HFFc6 (cell line): ENCODE measurements at places on chromosomes 16 and 17. TPM values are rescaled to one million over a fixed set of nuclear protein-coding genes. Genes with fewer than 3 reads are reported as not detected.

GRCh38 chr17:27349540-27350021 is 55.7 kb downstream of the WSB1 start:
- DNase-seq = no peak

Gene ZNF750
- not detected in 3 replicates for total RNA-seq

DNA sequence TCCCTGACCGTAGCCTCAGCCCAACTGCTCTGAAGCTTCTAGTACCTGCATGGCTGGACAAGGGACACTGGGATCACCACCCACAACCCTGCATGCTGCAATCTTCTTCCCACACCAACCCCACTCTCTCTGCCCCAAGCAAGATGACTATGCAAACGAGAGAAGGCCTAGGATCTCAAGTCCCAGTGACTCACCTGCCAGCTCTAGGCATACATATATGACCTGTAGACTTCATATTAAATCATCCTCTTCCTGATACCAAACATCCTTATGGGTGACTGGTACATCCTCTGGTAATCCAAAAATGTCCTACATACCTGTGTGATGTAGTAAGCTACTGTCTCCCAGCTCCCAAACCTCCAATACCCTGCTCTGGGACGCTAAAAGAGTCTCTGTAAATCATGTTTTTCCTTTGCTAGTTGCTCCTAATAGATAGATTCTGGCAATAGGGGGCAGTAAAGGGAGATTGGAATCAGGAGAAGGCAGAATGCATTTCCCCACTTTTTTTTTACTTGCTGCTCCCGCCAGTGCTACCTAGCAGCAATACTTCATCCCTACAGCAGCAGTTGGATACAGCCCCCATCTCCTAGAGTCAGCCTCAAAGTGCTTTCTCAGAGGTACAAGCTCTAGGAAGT is 43.4 kb upstream of the SOX9 start:
- DNase-seq = no peak

DNA sequence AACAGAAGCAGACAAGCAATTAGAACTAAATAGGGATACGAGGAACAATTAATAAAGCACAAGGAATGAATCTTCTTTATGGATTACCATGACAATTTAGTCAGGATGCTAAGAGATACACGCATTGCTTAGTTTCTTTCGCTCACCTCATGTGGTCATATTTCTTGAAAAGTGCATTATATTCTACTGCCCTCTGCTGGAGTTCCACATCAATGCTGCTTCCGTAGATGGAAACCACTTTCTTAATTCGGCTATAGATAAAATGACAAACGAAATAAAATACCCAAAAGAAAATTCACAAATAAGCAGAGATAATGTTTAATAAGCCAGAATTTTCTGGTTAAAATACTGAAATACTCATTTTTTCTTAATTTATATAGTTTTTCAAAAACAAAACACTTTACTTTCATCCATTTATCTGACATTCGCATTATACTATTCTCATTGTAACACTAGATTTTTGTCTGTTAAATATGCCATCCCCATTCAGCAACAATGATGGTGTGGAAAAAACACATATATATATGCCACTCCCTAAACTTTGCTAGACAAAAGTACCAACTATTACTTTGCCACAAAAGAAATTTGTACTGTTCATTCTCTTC is 22.0 kb upstream of the PHLPP2 start:
- DNase-seq = peak; percentile 5

Gene AOC2
- 0.30 to 0.66 TPM (median 0.53 TPM) in 3 replicates for total RNA-seq

GRCh38 chr17:39715375-39716072 is 14.8 kb downstream of the MIEN1 start:
- no peak for DNase-seq

- no peak for DNase-seq
These were observed 40.4 kb upstream of the NOS2 start for GRCh38 chr17:27840688-27841087.

GRCh38 chr17:31838636-31839225 is 20.3 kb downstream of the COPRS start:
- no peak for DNase-seq

GRCh38 chr16:66054095-66054494 is 312.4 kb upstream of the CDH5 start:
- DNase-seq = no peak

GRCh38 chr16:75319513-75320411 is 68.3 kb upstream of the BCAR1 start:
- DNase-seq = peak; percentile 88

GRCh38 chr17:42518046-42518754 is 17.8 kb upstream of the NAGLU start:
- peak; percentile 97 for DNase-seq

DNA sequence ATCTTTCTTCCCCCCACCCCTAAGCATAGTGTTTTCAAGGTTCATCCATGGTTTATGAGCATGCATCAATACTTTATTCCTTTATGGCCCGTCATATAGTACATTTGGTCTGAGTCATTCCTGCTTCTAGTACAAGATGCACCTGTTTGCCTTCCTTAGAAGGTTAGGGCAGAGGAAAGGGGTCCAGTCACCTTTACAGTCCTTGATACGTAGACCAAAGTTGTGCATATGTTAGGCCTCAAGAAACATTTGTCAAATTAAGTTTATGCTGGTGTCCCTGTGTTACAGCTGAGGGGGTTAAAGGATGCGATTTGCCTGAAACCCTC is 1.4 kb downstream of the CYB5D2 start:
- DNase-seq = no peak

Gene KRTAP9-8
- not detected in 3 replicates for total RNA-seq

Gene CHMP6
- total RNA-seq = 24.9 to 32.2 TPM (median 28.8 TPM) in 3 replicates

Gene CYGB
- total RNA-seq = 0.26 to 0.42 TPM (median 0.33 TPM) in 3 replicates

- no peak for DNase-seq
These were observed 721 bp upstream of the WWOX start for GRCh38 chr16:78098595-78099270.

DNA sequence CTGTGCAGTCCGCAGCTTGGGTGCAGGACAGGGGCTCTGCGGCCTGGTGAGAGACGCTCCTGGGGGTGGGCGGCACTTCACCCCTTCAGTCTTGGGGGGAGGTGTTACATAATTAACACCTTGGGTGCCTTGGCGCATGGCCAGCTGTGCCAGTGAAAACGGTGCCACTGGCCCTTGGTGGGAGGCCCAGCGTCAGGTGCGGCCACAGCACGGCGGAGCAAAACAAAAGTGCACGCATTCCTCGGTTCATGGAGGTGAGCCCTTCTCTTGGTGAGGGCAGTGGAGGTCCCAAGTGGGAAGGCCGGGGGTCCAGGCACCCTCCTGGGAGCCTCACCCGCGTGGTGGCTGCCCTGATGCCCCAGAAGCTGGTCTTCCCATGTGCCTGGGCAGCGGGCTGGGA is 89.8 kb downstream of the ENGASE start:
- no peak for DNase-seq

Gene MYH11
- 0.23 TPM in 1 of 3 replicates, not detected in the others for total RNA-seq

DNA sequence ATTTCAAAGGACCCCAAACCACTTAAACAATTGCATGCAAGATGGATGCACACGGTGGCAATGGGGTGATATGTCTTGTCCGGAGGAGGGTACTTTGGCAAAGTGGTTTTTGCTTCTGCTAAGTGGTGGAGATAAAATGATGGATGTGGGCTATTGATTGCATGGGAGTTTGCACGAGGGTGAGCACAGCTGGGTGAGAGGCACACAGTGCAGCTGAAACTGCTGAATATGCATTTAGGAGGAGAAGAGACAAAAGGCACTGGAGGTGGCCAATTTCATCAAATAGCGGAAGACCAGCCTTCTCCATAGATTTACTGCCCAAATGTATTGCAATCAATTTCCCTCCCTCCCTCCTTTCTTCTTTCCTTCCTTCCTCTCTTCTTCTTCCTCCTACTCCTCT is 414.4 kb upstream of the EEF2KMT start:
- no peak for DNase-seq

DNA sequence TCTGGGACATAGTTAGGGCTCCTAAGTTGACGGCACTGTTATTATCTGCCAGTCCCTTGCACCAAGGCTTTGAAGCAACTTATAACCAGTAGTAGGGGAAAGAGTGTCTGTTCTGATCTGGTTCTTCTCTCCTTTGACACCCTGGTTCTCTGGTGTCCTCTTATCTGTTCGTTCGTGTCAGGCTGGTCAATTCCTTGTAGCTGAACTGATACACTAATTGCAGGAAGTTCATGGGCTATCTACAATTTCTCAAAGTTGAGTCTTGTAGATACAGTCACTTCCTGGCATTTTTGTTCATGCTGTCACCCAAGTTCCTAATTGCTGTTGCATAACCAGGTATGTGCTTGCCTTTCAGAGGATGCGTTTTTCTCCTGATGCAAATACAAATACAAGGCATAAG is 17.3 kb upstream of the MYO1D start:
- DNase-seq = no peak

DNA sequence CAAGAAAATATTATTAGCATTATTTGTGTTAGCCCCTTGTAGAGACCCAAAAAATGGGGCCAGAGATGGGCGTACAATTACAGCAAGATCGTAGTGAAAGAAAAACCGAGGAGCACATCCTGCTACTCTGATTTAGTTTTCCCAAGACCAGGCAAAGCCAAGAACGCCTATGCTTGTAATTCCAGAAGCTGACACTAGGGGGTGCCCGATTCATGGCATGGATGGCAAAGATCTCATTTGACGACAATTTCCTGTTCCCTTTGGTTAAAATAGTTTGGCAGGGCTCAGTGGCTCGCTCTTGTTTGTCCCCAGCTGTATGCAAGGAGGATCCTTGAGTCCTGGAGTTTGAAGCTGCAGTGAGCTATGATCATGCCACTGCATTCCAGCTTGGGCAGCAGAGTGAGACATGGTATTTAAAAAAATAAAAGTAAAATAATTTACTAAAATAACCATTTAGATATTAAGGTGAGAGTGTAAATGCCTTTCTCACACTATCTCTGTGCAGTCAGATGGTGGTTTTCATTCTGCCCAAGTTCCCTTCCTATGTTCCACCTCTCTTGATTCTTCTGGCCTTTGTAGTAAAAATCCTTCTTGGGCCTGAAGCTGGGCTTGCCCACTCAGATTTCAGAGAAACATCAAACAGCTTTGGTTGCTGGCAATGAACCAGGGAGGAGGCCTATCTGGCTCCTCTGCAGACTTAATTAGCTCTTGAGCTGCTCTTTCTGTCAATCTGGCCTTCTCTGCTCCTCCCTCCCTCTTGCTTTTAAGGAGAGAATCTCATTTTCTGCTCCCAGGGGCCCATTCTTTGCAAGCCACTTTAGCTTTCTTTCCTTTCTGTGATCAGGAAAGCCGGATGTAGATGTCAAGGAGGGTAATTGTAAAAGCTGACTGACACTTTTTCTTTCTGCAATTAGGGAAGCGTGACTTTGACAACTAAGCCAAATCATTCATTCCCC is 31.2 kb downstream of the TMEM238L start:
- DNase-seq = no peak

Gene CES1
- total RNA-seq = not detected in 3 replicates

- DNase-seq = no peak
These were observed 15.6 kb upstream of the CLEC10A start for GRCh38 chr17:7095625-7096024.

GRCh38 chr16:22008215-22009059 is 526 bp downstream of the MOSMO start:
- DNase-seq = no peak
